ENCODE measurements at places on chromosomes 2 and 18.

DNA sequence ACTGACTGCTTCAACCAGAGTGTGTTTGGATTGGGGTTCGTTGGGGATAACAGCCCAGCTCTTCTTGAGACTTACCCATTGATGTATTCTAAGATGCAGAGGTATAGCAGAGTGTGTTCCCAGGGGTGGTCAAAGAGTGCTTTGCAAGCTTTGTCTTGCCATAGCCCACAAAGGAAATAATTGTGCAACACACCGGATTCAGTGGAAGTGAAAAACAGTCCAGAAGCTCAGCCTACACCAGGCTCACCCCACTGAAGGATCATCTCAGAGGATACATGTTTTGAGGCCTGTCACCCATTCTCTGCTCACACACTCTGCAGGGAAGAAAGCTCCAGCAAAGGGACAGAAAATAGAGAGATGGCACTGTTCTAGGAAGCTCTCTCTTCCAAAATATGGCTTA lies 9.6 kb downstream of the CACNB4 start:
- no peak for DNase-seq

- no peak for DNase-seq
Measured at GRCh38 chr2:203225423-203226039, 13.3 kb upstream of the CYP20A1 start.

GRCh38 chr18:32372381-32373061 lies 98.2 kb downstream of the GAREM1 start:
- no peak for DNase-seq

DNA sequence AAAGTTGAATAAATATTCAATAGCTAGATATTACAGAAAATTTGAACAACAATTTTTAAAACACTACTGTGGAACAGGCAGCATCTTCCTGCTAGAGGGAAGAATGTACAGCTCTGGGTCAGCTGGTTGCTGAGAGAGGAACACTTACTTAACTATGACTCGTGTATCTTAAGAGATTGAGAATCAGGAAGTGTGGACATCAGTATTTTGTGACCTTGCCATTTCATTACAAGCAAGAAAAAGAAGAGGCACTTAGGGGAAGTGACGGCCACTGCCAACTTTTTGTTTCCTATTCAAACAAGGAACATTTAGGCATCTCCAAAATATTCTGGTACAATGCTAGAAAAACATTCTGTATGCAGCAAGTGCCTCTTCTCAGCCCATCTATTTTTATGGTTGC lies 45.9 kb downstream of the ITPRID2 start:
- no peak for DNase-seq

DNA sequence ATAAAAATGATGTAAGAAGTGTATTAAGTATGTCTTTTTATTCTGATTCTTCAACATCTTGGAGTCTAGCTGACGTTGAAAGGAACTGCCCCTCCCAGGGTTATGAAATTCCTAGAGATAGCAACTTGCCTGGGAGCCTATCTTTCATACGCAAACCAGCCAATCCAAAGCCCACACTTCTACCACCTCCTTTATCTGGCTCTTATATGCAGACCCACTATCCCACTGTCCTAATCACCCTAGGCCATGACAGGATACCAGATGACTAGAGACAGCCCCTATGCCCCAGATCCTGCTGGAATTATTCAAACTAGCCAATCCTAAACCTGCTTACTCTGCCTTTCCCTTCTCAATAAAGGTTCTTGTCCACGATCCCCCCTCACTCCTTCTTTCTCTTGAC lies 11.8 kb upstream of the CDC42EP3 start:
- DNase-seq = no peak

DNA sequence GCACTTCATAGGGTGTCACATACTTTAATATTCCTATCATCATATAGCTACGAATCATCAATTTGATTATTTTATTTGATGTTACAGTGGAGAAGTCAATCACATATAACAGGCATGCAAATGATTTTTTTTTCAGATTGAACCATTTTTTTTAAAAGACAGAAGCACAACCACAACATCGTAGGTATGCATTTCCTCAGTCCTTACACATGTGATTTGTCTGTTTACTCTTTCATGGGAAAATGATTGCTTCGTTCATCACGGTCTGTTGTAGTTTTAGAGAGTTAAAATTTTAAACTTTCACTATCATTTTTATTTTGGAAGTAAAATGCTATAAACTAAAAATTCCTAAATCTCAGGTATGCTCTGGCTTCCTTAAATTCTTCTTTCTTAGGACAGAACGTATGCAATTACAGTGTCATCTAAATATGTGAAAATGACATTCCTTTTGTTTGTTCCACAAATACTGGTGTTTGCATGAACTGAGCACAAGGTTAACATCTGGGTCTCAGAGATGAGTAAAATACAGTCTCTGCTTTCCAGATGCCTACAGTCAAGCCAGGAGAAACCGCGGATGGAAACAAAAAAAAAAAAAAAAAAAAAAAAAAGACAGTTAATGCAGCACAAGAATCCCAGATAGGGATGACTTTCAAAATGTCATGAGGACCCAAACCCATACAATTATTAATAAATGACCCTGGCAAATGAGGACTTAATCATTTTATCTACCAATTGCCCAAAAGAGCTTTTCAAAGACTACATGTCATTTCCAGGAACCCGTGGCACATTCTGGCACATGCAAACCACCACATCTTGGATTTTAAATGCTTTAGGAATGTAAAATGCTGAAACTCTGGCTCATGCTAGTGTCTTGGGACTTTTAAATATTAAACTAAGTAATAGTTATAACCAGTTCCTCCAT lies 201.2 kb downstream of the LRP1B start:
- no peak for DNase-seq

GRCh38 chr2:215784371-215784783 lies 229.0 kb downstream of the MREG start:
- DNase-seq = no peak
